SJCRH30 (cell line): ENCODE measurements at places on chromosomes 1 and 21. TPM values are rescaled to one million over a fixed set of nuclear protein-coding genes. Genes with fewer than 3 reads are reported as not detected.

AGBL4 gene
- 0.10 and 0.30 TPM in 2 replicates for total RNA-seq

DENND2C gene
- total RNA-seq = 1.7 and 2.1 TPM in 2 replicates

ADCY10 gene
- 0.13 and 0.38 TPM in 2 replicates for total RNA-seq

ANKRD65 gene
- 6.1 and 6.2 TPM in 2 replicates for total RNA-seq

C1orf167 gene
- total RNA-seq = not detected in 2 replicates

DBT gene
- total RNA-seq = 8.2 and 8.5 TPM in 2 replicates

SERPINC1 gene
- total RNA-seq = 0.22 and 1.6 TPM in 2 replicates

NPHP4 gene
- 6.4 and 7.3 TPM in 2 replicates for total RNA-seq

CNR2 gene
- total RNA-seq = not detected in 2 replicates

KPRP gene
- total RNA-seq = not detected in 2 replicates

TRAPPC10 gene
- 24.6 and 31.0 TPM in 2 replicates for total RNA-seq

DNA sequence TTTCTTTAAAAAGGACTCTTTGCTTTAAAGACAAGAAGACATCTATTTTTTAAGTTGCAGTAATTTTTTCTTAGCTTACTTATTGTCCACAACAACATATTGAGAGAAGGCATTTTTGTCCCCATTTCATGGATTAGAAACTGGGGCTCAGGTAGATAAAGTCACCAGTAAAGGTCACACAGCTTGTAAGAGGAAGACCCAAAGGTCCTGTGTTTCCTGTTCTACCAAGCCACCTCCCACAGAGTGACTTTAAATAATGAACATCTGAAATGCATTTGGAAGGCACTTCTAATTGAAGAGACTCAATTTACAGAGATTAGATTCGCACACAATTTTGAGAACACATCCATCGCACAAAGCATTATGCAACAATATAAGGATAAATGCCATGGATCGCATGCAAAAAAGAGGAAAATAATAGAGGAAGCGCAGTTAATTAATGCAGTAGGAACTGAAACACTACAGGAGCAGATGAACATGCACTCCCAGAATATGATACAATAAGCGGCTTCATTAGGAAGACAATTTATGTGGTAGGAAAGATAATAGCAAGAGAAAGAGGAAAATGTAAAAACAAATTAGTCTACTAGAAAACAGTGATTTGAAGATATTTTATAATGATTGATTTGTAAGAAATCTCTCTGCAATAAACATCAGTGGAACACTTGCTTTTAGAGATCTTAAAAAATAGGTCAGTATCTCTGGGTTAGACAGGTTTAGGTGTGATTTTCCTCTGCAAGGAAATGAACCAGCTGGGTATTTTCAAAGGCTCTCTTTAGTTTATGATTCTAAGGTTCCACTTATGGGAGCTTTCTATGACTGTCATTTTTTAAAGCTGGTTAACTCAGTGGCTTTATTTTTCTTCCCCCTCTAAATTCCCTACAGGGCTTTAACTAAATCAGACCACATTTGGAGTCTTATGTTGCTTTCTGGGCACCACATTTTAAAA lies 27.1 kb upstream of the CD2 start:
- H3K27me3 ChIP-seq = no peaks in the 10 kb centered on the region
- no peak overlapping the region for H3K27ac ChIP-seq
- no peaks in the 10 kb centered on the region for H3K36me3 ChIP-seq
- no peaks in the 10 kb centered on the region for H3K4me1 ChIP-seq
- no peak overlapping the region for H3K4me3 ChIP-seq

GRCh38 chr1:15286452-15286851 lies 39.4 kb downstream of the FHAD1 start:
- peaks cover 10% of the 10 kb centered on the region for H3K4me1 ChIP-seq
- H3K27ac ChIP-seq = no peak overlapping the region
- no peak for DNase-seq
- H3K4me3 ChIP-seq = no peak overlapping the region

- no peaks in the 10 kb centered on the region for H3K27me3 ChIP-seq
- no peak overlapping the region for H3K4me3 ChIP-seq
- peaks cover 3% of the 10 kb centered on the region; the same call in 1 of the 2 replicates for H3K4me1 ChIP-seq
- no peak for DNase-seq
Measured at GRCh38 chr1:234921266-234922062, 207.2 kb downstream of the TOMM20 start.

- H3K27me3 ChIP-seq = no peaks in the 10 kb centered on the region
- peak overlapping the region; percentile 38 for H3K4me3 ChIP-seq
- H3K36me3 ChIP-seq = no peaks in the 10 kb centered on the region
Measured at GRCh38 chr1:245212221-245212710, 57.5 kb downstream of the KIF26B start.

GRCh38 chr1:153626904-153627714 lies at the start of gene S100A13:
TSS of gene S100A13 (minus strand) at chr1:153627505. CDS start at chr1:153626472, 1,033 bp downstream.
- peak within 1 kb of the TSS; percentile 60 for H3K27ac ChIP-seq
- H3K27me3 ChIP-seq = no peaks in the 10 kb centered on the region
- DNase-seq = peak; percentile 98
- H3K4me3 ChIP-seq = peak within 1 kb of the TSS; percentile 64
- peaks cover 10% of the 10 kb centered on the region for H3K4me1 ChIP-seq

- H3K4me3 ChIP-seq = no peak overlapping the region
- H3K4me1 ChIP-seq = no peaks in the 10 kb centered on the region
- H3K27ac ChIP-seq = no peak overlapping the region
- DNase-seq = peak; percentile 63
- no peaks in the 10 kb centered on the region for H3K36me3 ChIP-seq
Measured at GRCh38 chr1:206012086-206012859, 9.1 kb upstream of the RAB7B start.

DNA sequence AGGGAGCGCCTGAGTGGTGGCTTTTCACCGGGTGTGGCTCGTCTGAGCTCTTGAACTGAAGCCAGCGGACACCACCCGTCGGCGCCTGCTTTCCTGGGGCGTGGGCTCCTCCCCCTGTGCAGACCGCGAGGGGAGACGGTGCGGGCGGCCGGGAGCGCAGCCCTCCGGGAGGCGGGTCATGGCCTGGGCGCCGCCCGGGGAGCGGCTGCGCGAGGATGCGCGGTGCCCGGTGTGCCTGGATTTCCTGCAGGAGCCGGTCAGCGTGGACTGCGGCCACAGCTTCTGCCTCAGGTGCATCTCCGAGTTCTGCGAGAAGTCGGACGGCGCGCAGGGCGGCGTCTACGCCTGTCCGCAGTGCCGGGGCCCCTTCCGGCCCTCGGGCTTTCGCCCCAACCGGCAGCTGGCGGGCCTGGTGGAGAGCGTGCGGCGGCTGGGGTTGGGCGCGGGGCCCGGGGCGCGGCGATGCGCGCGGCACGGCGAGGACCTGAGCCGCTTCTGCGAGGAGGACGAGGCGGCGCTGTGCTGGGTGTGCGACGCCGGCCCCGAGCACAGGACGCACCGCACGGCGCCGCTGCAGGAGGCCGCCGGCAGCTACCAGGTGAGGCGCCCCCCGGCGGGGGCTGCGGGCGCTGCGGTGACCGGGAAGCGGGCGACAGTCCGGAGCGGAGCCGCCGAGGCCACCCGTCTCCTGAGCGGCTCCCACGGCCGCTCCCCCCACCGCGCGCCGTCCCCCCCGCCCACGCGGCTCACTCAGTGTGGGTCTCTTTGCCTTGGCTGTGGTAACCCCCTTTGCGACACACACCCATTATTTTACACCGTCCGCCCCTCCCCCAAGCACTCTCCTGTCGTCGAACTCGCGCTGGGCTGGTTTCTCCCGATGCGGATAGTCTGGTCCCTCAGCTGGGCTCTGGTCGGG lies at the start of gene TRIM58:
Gene TRIM58, plus strand, starts transcription at position 119 of the 916 bp plus-strand sequence. Its CDS starts 60 bp downstream, at position 179.
- no peaks in the 10 kb centered on the region for H3K4me1 ChIP-seq
- no peaks in the 10 kb centered on the region for H3K27me3 ChIP-seq
- no peak within 1 kb of the TSS for H3K4me3 ChIP-seq

DNA sequence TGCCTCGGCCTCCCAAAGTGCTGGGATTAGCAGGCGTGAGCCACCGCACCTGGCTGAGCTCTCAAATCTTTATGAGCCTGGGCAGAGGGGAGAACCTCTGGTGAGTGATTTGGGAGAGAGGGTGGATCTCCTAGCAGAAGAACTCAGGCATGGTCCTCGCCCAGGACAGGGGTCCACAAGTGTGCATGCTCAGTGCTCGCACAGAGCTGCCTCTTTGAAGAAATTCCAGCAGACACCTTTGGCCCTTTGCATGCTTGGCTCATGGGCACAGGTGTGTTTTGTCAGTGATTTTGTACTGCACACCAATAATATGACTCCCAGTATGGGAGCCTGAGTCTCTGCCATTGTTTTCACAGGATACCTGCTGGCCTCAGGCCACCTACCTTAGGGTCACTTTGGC lies 11.8 kb upstream of the PRAMEF12 start:
- no peaks in the 10 kb centered on the region for H3K4me1 ChIP-seq
- no peak overlapping the region for H3K27ac ChIP-seq
- DNase-seq = no peak
- H3K4me3 ChIP-seq = no peak overlapping the region
- H3K36me3 ChIP-seq = no peaks in the 10 kb centered on the region

DNA sequence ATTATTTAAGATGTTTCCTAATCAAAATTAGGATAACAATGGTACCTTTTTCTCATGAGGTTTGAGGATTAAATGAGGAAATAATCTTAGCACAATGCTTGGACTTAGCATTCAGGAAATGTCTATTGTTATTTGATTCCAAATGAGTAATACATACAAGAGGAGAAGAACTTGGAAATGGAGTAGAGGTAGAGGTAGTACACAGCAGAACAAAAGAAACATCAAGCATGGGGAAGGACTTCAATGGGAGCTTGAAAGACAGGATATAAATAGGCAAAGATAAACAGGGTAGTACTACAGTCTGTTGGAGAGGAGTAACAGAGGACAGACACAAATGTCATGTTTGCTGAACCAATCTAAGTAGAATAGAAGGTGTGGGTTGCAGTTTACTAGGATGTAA lies 59.5 kb upstream of the RGS2 start:
- H3K4me3 ChIP-seq = no peak overlapping the region
- no peak for DNase-seq
- H3K4me1 ChIP-seq = no peaks in the 10 kb centered on the region
- no peak overlapping the region for H3K27ac ChIP-seq
- no peaks in the 10 kb centered on the region for H3K27me3 ChIP-seq
- no peaks in the 10 kb centered on the region for H3K36me3 ChIP-seq

GRCh38 chr1:41666981-41667631 lies 182.6 kb upstream of the EDN2 start:
- DNase-seq = peak; percentile 47
- H3K27me3 ChIP-seq = no peaks in the 10 kb centered on the region
- no peaks in the 10 kb centered on the region for H3K36me3 ChIP-seq

DNA sequence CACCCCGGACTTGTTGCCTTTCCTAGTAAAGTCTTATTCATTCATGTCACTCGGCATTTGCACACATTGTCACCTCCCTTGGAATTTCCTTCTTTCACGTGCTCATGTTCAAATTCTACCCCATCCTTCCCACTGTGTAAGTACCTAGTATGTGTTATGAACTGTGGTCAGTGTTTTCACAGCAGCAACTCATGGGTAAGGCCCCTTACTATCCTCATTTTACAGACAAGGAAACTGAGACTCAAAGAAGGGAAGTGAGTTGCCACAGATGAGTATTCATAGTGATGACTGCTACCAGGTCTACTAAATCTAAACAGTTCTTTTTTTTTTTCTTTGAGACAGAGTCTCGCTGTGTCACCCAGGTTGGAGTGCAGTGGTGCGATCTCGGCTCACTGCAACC lies 10.5 kb downstream of the CITED4 start:
- H3K27me3 ChIP-seq = no peaks in the 10 kb centered on the region
- no peak overlapping the region for H3K4me3 ChIP-seq
- no peaks in the 10 kb centered on the region for H3K36me3 ChIP-seq

DNA sequence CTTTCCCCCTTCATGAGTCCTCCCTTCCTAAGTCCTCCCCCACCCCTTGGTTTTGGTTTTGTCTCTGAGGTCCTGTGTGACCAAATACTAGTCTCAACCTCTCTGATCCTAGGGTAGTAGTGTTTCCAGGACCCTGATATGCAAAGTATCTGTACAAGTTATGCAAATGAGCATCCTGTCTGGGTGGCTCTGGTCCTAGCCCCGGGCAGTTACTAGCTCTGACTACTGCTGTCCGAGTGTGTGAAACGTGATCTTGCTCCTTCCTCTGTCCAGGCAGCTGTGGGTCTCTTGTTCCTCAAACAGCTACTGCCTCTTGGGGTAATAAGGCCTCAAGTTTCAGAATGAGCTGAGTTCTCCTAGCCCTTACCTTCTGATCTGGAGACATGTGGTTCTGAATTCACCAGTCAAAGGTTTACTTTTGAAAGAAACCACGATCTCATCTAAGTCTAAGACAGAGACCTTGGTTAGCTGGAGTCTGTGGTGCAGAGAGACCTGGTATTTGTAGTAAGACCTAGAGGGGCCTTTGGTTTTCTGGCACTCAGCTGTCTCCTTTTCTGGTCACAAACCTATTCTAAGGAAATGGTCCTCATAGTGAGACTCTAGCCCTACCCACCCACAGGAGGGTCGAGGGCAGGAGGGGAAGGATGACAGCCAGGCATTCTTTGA lies 31.0 kb upstream of the IL19 start:
- peaks cover 7% of the 10 kb centered on the region for H3K36me3 ChIP-seq
- no peaks in the 10 kb centered on the region for H3K27me3 ChIP-seq
- no peak overlapping the region for H3K4me3 ChIP-seq
- H3K27ac ChIP-seq = no peak overlapping the region
- peak; percentile 84 for DNase-seq

- DNase-seq = no peak
- H3K4me3 ChIP-seq = no peak overlapping the region
- no peaks in the 10 kb centered on the region for H3K4me1 ChIP-seq
Measured at GRCh38 chr1:56399326-56399725, 180.0 kb downstream of the PLPP3 start.

DNA sequence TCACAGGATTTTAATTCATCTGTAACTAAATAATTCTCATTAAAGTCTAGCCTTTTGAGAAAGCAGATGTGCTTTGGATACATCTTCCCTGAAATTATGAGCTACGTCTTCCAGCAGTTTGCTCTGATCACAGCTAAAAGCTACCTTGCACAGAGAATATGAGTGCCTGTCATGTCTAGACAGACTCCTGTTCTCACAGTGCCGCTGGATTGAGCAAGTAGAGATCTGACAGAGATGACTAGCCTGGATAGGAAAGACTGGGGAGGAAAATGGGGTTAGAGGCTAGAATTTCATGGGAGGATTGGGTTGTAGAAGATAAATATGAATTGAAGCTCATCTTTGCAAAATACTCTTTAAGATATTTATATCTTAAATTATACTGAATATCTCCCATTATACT lies 24.1 kb downstream of the CEPT1 start:
- H3K27me3 ChIP-seq = no peaks in the 10 kb centered on the region
- DNase-seq = no peak
- peaks cover 3% of the 10 kb centered on the region; the same call in 1 of the 2 replicates for H3K4me1 ChIP-seq
- H3K27ac ChIP-seq = no peak overlapping the region
- H3K36me3 ChIP-seq = peaks cover 29% of the 10 kb centered on the region

GRCh38 chr1:5667513-5668325 lies 324.5 kb downstream of the NPHP4 start:
- no peaks in the 10 kb centered on the region for H3K36me3 ChIP-seq
- H3K4me1 ChIP-seq = no peaks in the 10 kb centered on the region
- H3K27ac ChIP-seq = no peak overlapping the region
- H3K27me3 ChIP-seq = no peaks in the 10 kb centered on the region; the same call in 1 of the 2 replicates
